Activated naive CD8-positive, alpha-beta T cell treated with anti-CD3 and anti-CD28 coated beads for 36 hours (primary cell): ENCODE measurements at places on chromosomes 5 and 9. TPM values are rescaled to one million over a fixed set of nuclear protein-coding genes. Genes with fewer than 3 reads are reported as not detected.
A peak's percentile ranks its signal among the peaks of the same experiment; 100 is the strongest.

GRCh38 chr5:147629196-147629595, 119.3 kb upstream of the DPYSL3 start:
- H3K4me1 ChIP-seq = no peaks in the 10 kb centered on the region
- H3K36me3 ChIP-seq = no peaks in the 10 kb centered on the region
- H3K27ac ChIP-seq = no peak overlapping the region
- peaks cover 4% of the 10 kb centered on the region for H3K27me3 ChIP-seq
- H3K4me3 ChIP-seq = no peak overlapping the region
- DNase-seq = no peak

- no peak for DNase-seq
- no peak overlapping the region for H3K4me3 ChIP-seq
- peaks cover 20% of the 10 kb centered on the region for H3K4me1 ChIP-seq
- H3K36me3 ChIP-seq = no peaks in the 10 kb centered on the region
- no peak overlapping the region for H3K27ac ChIP-seq
Measured at GRCh38 chr5:159774476-159775031, 141.7 kb upstream of the ADRA1B start.

- no peak overlapping the region for H3K27ac ChIP-seq
- no peak for DNase-seq
- H3K4me3 ChIP-seq = peak overlapping the region; percentile 82
- no peaks in the 10 kb centered on the region for H3K27me3 ChIP-seq
- H3K36me3 ChIP-seq = peaks cover 18% of the 10 kb centered on the region
- H3K4me1 ChIP-seq = peaks cover 25% of the 10 kb centered on the region
Measured at GRCh38 chr9:93574091-93574899, 2.1 kb upstream of the PHF2 start.

DNA sequence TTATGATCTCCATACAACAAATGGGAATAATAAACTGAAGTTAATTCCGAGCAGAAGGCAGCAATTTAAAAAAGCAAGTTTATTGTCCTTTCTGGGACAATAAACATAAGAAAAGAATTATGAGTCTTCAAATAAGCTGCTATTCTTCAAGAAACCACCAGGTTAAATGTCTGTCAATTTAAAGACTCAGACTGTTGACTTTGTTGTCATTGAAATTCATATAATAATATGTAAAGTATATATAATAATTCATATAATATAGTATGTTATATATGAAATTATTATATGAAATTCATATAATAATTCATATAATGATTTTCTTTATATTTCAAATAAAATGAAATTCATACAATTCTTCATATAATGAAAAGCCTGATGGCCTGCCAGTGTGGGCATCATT, 497.5 kb upstream of the RGMB start:
- H3K27me3 ChIP-seq = no peaks in the 10 kb centered on the region
- no peaks in the 10 kb centered on the region for H3K36me3 ChIP-seq
- no peak for DNase-seq
- no peaks in the 10 kb centered on the region for H3K4me1 ChIP-seq

DNA sequence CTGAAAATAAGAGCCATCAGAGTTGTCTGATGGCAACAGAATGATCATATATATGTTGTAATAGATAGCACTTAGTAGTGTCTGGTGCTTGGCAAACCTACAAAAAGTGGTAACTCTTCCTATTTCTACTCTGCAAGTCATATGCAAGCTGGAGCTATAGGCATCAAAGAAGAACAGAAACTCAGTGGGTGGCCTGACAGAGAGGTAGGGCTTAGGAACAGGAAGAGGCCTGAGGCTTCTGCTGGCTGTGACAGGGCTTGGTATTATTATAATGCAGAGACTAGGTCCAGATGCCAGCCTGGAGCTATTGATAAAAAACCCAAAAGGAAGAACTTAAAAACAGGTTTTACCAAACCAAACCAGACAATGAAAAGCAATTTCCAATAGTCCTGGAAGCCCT, 4.4 kb upstream of the DIAPH1 start:
- peak overlapping the region; percentile 22 for H3K4me3 ChIP-seq
- DNase-seq = no peak
- H3K36me3 ChIP-seq = peaks cover 30% of the 10 kb centered on the region

GRCh38 chr9:21567926-21568325, 85.8 kb upstream of the IFNE start:
- DNase-seq = no peak
- H3K36me3 ChIP-seq = no peaks in the 10 kb centered on the region
- no peak overlapping the region for H3K27ac ChIP-seq
- H3K4me3 ChIP-seq = no peak overlapping the region
- H3K27me3 ChIP-seq = peaks cover 4% of the 10 kb centered on the region

The TOR2A gene
- total RNA-seq = 18.1 TPM

The HDAC3 gene
- 83.4 TPM for total RNA-seq

The ACOT12 gene
- total RNA-seq = not detected

The PCSK1 gene
- total RNA-seq = not detected
